ENCODE measurements at places on chromosomes 5 and 9.

GRCh38 chr5:109907189-109907588 lies 217.5 kb downstream of the MAN2A1 start:
- DNase-seq: no peak

DNA sequence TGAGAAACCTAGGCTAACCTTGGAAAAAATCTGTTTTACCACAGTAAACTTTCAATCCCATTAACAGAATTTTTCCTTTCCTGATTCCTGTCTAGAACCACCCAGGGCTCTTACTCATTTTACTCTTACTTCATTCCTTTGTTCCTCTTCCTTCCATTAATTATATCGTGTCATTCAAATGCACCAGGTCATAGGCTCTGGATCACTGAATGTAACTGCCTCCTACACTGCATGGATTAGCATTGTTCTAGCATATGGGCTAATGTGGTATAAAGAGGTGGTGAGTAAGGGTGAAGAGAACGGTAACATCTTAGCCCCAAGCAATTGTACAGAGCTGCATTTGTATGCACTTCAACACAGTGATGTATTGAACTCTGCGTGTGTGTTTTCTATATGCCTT lies 49.5 kb upstream of the SPINK5 start:
- DNase-seq: no peak

DNA sequence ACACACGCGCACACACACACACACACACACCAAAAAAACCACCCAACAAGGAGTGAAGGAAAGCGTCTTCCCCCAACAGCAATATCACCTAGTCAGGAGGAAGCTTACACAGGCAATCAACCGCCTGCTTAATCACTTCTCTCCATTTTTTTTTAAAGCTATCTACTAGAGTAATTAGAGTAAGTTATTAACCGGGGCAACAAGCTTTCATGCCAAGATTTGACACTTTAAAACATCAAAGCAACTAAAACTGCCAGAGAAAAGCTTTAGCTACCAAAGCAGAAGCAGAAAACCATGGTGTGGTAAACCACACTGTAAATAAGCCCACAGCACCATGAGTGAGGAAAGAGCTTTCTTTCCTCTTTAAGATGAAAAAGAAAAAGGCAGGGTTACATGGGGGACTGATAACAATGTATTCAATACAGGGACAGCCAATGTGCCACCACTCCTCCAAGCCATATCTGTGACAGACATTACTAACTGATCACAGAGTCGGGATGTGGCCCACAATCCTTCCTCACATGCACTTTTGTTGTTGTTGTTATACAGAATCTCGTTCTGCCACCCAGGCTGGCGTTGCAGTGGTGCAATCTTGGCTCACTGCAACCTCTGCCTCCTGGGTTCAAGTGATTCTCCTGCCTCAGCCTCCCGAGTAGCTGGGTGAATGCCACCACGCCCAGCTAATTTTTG lies 282.1 kb downstream of the CRB2 start:
- DNase-seq: no peak

- DNase-seq: peak; percentile 42
Measured at GRCh38 chr9:136011703-136012496, 50.7 kb upstream of the UBAC1 start.

- DNase-seq: no peak
Measured at GRCh38 chr5:82793808-82794419, 283.3 kb downstream of the TMEM167A start.

All from lower leg skin (tissue), 4 donors.